Gastroesophageal sphincter (tissue), 4 donors: ENCODE measurements at places on chromosomes 12 and 14. TPM values are rescaled to one million over a fixed set of nuclear protein-coding genes. Genes with fewer than 3 reads are reported as not detected.

The GLIPR1L1 gene
- total RNA-seq, result not detected

- ATAC-seq, result no peak
Measured at GRCh38 chr12:1706632-1706980, 15.7 kb downstream of the ADIPOR2 start.

The PLBD1 gene
- total RNA-seq, result 9.8 TPM

- no peak for ATAC-seq
Measured at GRCh38 chr14:76986231-76986565, 42.3 kb downstream of the IRF2BPL start.

The CD27 gene
- 0.45 TPM for total RNA-seq

DNA sequence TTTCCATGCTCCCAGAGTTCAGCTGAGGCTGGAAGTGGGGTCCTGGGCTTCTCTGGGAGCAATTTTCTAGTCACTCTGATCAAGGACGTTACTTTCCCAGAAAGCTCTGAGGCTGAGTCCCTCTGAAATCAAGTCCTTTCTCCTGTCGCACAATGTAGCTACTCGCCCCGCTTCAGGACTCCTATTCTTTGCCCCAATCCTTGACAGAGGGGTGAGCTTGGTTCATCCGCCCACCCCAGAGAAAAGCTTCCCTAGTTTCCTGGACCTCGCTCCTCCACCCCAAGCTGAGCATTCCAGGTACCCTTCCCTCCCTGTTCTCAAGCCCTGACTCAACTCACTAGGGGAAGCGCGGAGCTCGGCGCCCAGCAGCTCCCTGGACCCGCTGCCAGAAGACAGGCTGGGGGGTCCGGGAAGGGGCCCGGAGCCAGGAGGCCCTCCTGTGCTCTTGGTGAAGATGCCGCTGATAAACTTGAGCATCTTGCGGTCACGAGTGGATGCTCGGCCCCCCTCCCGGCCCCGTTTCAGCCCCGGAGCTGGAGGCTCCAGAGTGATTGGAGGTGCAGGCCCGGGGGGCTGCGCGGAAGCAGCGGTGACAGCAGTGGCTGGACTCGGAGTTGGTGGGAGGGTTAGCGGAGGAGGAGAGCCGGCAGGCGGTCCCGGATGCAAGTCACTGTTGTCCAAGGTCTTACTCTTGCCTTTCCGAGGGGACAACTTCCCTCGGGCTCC lies 1.6 kb downstream of the AGAP2 start:
- no peak for ATAC-seq

- no peak for ATAC-seq
Measured at GRCh38 chr12:127280393-127281275, 986.3 kb upstream of the TMEM132C start.

The LRRC43 gene
- 4.4 TPM for total RNA-seq

DNA sequence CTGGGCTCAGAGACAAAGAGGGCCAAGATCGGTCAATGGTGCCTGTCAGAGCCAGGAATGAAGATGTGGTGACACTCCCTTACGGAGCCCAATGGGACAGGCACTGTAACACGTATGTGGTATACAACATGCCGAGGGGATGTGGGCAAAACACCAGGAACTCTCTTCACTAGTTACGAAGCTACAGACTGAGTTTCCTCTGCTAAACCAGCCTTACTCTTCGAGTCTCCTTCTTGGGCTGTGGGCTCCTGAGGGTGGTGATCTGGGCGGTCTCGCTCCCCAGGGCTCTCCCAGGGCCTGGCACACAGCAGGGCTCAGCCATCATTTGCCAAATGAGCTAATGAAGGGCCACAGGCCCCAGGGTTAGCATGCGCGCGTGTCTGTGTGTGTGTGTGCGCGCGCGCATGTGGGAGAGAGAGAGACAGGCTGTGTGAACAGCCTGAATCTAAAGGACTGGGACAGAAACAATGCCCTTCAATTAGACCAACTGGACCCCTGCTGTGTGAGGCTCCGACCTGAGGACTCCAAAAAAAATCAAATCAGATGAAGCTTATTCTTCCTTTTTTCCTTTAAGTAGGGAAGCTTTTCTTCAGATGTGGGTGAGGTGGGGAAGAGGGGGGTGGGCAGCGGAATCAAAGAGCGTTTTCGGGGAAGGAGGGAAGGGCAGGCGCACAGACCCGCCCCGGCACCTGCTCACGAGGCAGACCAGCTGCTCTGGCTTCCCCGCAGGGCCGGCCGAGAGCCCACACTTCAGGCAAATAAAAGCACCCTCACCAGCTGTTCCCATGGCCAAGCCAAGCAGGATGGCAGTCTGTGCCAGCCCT lies 42.5 kb downstream of the CCDC88C start:
- ATAC-seq, result no peak

- ATAC-seq, result no peak
Measured at GRCh38 chr12:132788375-132789098, 26.9 kb upstream of the ANKLE2 start.

DNA sequence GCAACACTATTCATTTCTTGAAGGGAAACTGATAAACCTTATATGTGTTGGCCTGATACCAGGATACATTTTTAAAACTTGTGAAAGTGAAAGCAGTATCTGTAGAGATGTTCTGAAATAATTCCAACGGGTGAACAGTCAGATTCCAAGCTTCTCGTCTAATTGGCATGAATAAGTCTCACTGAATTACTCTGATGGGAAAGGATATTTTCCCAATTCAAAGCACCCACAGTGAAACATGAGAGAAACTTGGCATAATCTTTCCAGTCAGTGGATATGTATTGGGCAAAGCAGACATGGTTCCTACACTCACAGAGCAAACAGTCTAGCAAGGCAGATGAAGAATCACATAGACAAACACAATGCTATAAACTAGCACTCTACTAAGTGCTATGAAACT lies 413.1 kb downstream of the MED13L start:
- no peak for ATAC-seq

The NPC2 gene
- 302 TPM for total RNA-seq

DNA sequence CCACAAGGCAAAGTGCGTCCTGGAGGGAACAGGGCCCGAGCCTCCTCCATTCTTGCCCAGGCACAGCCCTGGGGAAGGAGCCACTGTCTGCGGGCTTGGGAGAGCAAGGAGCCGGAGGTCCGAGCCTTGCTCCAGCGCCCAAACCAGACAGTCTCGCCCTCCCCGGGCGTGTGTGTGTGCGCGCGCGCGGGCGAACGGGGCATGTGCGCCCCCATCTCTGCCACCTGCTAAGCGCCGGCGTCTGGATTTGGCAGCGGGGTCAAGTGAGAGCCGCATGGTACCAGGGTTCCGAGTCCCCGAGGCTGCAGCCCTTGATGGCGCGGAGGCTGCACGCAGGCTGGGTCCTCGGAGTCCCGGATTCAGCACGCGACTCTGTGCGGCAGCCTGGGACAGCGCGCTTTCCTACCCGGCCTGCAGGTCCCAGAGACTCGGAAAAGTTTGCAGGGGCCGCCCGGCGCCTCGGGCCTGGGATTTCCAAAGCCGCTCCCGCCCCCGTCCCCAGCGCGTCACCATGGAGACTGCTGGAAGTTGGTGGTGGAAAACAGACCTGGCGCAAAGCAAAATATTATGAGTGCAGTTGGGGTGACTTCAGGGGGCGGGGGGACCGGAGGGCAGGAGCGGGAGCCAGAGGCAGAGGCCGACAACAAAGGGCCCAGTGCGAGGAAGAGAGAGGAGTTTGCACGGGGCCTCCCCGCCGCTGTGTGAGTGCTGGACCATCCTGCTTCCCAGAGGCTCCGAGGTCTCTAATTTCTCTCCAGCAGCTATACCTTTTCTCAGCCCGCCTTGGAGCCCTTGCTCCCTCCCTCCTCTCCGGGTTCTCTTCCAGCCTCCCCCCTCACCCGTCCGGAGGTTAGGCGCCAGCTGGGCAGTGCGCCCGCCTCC lies 4.2 kb downstream of the RFX4 start:
- no peak for ATAC-seq

- ATAC-seq, result no peak
Measured at GRCh38 chr14:55086938-55087337, 35.5 kb downstream of the MAPK1IP1L start.

The ZNF10 gene
- total RNA-seq, result 20.9 TPM

- no peak for ATAC-seq
Measured at GRCh38 chr14:45065540-45065939, 18.4 kb upstream of the PRPF39 start.

- no peak for ATAC-seq
Measured at GRCh38 chr12:121697093-121697698, 15.4 kb upstream of the TMEM120B start.

The TGM1 gene
- total RNA-seq, result 43.3 TPM

- ATAC-seq, result no peak
Measured at GRCh38 chr12:8785499-8785898, 36.9 kb upstream of the A2ML1 start.

DNA sequence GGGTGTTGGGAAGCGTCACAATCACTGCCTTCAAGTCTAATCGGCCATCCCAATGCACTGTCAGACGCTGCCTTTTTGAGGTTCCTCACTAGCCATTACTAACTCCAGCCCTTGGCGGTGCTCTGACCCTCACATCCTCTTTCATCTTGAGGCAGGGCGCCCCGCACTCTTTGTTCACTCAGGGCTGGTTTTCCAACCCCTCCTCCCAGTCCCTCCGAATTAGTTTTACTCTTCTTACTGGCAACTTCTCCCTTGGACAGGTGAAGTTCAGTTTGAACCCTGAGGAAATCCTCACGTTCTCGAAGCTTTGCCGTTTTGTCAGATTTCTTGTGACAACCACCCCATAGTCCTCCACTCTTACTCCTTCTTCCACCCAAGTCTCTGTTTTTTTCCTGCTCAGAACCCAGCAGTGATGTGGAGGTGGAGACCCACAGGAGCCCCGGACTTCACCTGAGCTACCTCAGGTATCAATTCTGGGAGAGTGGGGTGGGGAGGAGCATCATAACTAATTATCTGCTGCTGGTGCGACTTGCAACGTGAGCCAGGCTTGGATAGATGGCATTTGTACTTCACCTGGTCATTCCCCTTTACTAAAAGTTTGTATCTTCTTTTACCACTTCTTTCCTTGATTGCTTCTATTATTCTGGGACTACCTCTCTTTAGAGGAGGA lies 757 bp downstream of the ZC3H10 start:
- no peak for ATAC-seq

- ATAC-seq, result no peak
Measured at GRCh38 chr12:132384916-132385774, 55.8 kb upstream of the GALNT9 start.

The REC8 gene
- total RNA-seq, result 7.3 TPM

GRCh38 chr14:35380794-35381193 lies 23.8 kb downstream of the NFKBIA start:
- ATAC-seq, result no peak

The NOXRED1 gene
- not detected for total RNA-seq

GRCh38 chr12:65327207-65328076 lies 49.0 kb downstream of the MSRB3 start:
- no peak for ATAC-seq

GRCh38 chr12:64903479-64904152 lies 79.2 kb downstream of the TBC1D30 start:
- no peak for ATAC-seq

The PLEKHD1 gene
- total RNA-seq, result 0.08 TPM

The PRH2 gene
- total RNA-seq, result not detected

GRCh38 chr12:64192644-64193444 lies 29.3 kb downstream of the KICS2 start:
- ATAC-seq, result no peak

DNA sequence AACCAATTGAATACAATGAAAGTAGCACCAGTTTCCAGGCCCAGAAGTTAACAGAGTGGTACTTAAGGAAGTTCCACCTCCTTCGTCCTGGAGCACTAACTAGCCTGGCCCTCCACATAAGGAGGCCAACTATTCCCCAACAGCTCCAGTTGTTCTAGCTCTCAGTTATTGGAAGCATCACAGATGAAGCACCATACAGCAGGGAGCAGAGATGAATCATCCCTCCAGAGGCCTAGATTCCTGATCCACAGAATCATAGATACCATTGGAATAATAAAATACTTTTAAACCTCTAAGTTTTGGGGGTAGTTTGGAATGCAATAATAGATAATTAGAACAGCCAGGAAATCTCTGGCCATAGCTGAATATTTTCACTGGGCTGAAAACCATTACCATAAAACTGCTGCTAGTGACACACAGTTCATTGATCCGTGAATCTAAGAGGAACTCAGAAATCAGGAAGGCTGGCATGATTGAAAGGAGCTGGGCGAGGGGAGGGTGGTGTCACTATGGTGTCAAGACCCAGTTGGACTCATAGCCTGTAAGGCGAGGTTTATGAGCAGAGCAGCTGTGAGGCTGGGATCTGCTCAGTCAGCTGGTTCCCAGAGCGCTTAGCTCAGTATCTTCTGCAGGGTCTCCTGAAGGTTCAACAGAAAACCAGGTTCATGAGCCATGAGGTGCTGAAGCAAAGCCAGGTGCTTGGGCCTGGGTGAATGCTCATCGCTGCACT lies 371.4 kb upstream of the TMTC1 start:
- no peak for ATAC-seq

The SELPLG gene
- total RNA-seq, result 6.3 TPM

The ATP5MC2 gene
- 255 TPM for total RNA-seq

GRCh38 chr12:26162905-26163304 lies 32.5 kb upstream of the SSPN start:
- ATAC-seq, result no peak

DNA sequence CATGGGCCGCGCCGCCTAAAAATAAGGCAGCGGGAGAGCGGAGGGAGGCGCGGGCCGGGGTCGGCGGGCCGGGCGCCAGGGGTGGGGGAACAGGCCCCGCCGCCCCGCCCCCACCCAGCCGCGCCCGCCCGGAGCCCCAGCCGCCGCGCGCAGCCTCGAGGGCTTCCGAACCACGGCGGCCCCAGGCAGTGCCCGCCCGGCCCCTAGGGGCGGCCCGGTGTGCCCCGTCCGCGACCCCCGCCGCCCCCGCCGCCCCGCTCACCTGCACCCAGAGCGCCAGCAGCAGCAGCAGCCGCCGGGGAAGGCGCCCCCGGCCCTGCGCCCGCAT lies 519 bp downstream of the JAG2 start:
- ATAC-seq, result no peak

The RIMKLB gene
- total RNA-seq, result 49.7 TPM

The NRL gene
- 0.81 TPM for total RNA-seq

- ATAC-seq, result no peak
Measured at GRCh38 chr12:7035463-7035862, 17.2 kb upstream of the LPCAT3 start.

DNA sequence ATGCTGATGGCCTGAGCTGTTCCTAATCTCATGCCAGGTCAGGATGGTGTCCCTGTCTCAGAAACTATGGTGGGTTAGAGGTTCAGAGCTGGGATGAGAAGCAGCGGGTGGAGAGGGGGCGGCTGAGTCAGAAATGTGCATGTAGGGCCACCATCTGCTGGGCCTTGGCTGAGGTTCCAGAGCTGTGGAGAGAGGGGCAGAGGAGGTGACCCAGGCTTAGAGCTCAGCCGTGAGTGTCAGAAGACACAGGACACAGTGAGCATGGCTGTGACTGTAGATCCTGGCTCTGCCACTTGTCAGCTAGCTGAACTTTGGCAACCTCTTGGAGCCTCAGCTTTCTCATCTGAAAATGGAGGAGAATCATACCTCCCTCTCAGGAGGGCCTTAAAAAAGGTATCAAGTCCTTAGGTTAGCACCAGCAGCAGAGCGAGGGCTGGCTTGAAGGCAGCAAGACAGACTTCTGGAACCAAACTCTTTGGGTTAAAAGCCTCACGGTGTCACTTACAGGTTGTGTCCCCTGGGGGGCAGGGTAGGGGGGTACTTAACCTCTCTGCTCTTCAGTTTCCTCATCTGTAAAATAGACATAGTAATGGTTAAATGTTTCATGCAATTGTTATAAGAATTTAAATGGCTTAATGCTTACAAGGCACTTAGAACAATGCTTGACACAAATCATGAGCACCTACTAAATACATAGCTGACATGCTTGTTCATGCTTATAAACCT lies 34.8 kb downstream of the TMEM229B start:
- ATAC-seq, result no peak
